Activated CD4-positive, alpha-beta T cell treated with anti-CD3 and anti-CD28 coated beads, Interleukin-2, amount 10 ng/mL, durations not matched to agents 24 days and 14 days (primary cell): ENCODE measurements at places on chromosomes 2 and 18. TPM values are rescaled to one million over a fixed set of nuclear protein-coding genes. Genes with fewer than 3 reads are reported as not detected.

Gene ARMC9
- total RNA-seq = 5.9 and 6.4 TPM in 2 replicates

GRCh38 chr18:44736664-44737380 is 56.1 kb downstream of the SETBP1 start:
- DNase-seq = no peak

Gene OSBPL6
- total RNA-seq = 1.1 and 1.5 TPM in 2 replicates

Gene DLGAP1
- total RNA-seq = 0.99 and 1.5 TPM in 2 replicates

DNA sequence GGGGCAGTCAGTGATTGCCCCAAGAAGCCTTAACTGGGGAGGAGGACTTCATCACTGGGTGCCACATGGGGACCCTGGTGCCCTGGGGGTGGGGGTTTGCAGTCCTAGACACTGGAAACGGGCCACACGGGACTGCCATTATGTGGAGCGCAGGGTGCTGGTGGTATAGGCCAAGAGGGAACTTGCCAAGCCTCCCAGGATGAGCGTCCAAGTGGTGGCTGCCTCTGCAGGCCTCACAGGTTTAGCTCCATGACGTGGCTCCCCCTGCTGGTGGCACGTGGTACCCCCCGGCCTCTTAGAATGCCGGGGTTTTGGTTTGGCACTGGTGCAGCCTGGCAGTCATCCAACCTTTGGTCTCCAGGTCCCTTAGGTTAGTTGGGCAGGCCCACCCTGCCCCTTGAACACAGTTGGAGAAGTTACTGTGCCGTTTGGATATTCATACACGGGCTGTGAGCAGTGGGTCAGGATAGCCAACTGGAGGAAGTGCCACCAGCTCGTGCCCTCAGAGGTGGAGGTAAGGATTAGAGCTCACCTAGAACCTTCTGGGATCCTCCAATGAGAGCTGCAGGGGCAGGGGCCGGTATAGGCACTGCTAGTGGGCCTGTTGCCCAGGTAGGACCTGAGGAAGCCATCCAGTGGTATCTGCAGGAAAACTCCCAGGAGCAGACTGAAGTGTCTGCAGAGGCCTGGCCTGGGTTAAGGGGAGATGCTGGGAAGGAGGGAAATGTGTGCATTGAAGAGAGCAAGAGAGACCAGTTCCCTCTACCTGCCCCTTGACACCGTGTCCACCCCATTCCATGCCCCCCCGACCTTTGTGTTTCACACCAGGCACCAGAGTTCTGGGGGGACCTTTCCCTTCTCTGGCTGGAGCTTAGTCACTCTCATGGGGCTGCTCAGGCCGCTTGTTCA is 5.7 kb downstream of the PTMA start:
- DNase-seq = peak; percentile 96

- no peak for DNase-seq
Measured at GRCh38 chr2:48233005-48233404, 296.9 kb upstream of the STON1 start.

DNA sequence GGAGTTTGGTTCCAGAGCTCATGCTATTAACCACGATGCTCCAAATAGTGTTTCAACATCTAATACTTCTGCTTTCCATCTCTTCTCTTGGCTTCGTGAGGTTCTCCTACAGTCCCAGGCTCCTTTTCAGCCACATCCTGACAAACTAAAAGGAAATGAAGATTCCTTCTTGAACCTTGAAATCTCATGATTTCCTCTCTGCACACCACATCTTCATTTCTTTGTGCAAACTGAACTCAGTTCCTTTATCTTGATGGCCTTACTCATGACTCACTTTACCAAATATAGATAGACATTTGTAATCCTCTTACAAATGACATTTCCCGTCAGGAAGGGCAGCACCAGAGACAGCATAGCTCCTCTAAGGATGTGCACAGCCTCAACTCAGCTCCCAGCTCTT is 50.0 kb upstream of the ITGA4 start:
- DNase-seq = no peak

Gene NMUR1
- 0.09 TPM in 1 of 2 replicates, not detected in the other for total RNA-seq

DNA sequence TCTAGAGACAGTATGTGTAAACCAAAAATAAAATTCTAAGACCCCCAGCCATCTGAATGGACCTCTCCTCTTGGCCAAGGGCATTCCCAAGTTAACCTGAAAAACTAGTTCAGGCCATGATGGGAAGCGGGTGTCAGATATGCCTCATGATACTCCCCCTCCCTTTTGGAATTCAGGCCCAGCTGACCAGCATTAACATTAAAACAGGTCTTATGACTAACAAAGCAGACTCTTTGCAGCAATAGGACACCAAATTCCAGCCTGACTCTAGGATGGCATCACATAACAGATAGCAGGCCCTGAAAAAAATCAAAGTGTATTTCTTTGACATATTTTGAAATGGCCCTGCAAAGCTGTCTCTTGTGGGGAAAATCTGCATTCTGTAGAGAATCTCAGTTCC is 73.3 kb upstream of the L3MBTL4 start:
- no peak for DNase-seq

- no peak for DNase-seq
Measured at GRCh38 chr2:58620896-58621295, 379.8 kb upstream of the FANCL start.

DNA sequence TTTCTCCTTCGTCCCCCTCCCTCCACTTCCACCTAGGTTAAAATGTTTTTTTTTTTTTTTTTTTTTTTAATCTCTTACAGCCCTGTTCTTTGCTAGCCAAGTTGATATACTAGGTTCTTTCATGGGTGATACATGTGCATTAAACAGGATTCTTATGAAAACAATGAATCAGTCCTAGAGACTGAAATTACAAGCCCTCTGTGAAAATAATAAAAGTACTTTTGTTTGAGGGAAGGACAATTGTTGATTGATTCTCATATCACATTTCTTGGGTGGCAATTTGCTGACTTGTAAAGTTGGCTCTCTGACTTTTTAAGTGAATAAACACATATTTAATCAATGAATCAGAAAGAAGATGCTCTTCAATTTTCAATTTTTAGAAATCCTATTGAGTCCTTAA is 639.9 kb downstream of the LRP1B start:
- DNase-seq = no peak

- no peak for DNase-seq
Measured at GRCh38 chr2:177074099-177074710, 138.4 kb upstream of the HNRNPA3 start.

Gene UGT1A3
- total RNA-seq = not detected in 2 replicates

- DNase-seq = no peak
Measured at GRCh38 chr2:66547887-66548286, 113.0 kb downstream of the MEIS1 start.

- DNase-seq = no peak
Measured at GRCh38 chr18:48202350-48203260, 206.6 kb downstream of the ZBTB7C start.

DNA sequence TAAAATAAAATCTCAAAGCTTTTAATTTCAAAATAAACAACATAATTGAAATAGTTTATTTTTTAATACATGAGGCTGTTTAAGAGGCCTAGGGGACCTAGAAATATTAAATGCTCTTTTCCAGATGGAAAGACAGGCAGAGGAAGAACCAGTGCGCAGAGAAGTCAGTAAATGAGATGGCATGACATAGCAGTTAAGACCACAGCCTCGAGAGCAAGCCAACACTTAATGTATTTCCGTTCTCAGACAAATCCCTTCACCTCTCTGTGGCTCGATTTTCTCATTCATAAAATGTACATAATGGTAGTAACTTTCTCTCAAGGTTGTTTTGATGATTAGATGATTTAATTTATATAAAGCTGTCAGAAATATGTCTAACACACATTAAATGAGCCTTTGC is 405.1 kb upstream of the CWC22 start:
- no peak for DNase-seq

GRCh38 chr2:236449167-236449761 is 120.4 kb upstream of the ACKR3 start:
- DNase-seq = no peak

Gene RBBP8
- total RNA-seq = 97.8 TPM in 2 replicates

Gene DOK6
- total RNA-seq = not detected in 2 replicates

DNA sequence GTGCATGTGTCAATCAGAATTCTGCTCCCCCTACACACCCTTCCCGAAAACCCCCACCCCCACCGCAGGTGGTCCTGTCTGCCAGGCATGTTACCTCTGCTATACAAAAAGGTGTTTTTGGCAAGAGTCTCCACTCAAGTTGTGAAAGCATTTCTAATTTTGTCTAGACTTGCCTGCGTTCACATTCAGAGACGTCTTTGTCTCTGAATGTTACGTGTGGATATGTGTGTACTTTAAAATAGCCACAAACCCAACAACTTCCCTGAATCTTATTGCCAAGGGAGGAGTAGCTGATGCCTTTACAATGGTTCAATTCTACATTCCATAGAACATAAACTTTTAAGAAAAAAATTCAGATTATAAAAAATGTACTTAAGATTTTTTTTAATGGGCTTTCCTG is 66.6 kb downstream of the ITGA4 start:
- DNase-seq = no peak

Gene LINC00305
- not detected in 2 replicates for total RNA-seq

Gene UNC80
- total RNA-seq = not detected in 2 replicates

- DNase-seq = no peak
Measured at GRCh38 chr2:181008407-181008806, 28.0 kb downstream of the UBE2E3 start.

Gene EN1
- not detected in 2 replicates for total RNA-seq

DNA sequence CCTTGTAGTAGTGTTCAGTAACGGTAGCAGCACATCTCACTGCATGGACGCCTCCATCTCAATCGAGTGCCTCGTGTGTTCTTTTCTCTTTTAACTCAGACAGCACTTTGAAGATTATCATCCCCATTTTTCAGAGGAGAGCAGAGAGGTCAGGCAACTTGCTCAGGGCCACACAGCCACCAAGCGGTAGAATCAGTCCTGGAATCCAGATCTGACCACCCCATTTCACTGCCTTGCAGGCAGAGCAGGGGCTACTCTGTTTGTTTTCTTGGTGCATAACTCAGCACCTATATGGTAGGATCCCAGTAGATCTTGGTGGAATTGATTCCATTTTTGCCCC is 129.5 kb downstream of the SMAD7 start:
- DNase-seq = no peak

GRCh38 chr18:25734336-25734735 is 356.1 kb downstream of the SS18 start:
- DNase-seq = no peak

GRCh38 chr2:112749755-112750559 is 14.5 kb downstream of the CKAP2L start:
- peak; percentile 95 for DNase-seq

GRCh38 chr2:9535177-9535576 is 20.5 kb downstream of the ADAM17 start:
- no peak for DNase-seq
